ENCODE measurements at places on chromosomes 1 and 21. TPM values are rescaled to one million over a fixed set of nuclear protein-coding genes. Genes with fewer than 3 reads are reported as not detected.

DNA sequence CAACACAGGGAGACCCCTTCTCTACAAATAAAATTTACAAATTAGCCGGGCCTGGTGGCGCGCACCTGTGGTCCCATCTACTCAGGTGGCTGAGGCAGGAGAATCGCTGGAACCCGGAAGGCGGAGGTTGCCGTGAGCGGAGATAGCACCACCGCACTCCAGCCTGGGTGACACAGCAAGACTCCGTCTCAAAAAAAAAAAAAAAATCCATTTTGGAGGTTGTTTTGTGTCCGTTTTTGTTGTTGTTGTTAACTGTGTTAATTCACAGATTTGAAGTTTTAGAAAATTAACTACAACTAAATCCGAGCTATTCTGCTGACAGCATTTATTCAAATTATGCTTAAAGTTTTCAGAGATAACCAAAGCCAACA, 618 bp downstream of the CLCC1 start:
- DNase-seq = no peak

GJC2 gene
- total RNA-seq = 1.6 TPM

DNA sequence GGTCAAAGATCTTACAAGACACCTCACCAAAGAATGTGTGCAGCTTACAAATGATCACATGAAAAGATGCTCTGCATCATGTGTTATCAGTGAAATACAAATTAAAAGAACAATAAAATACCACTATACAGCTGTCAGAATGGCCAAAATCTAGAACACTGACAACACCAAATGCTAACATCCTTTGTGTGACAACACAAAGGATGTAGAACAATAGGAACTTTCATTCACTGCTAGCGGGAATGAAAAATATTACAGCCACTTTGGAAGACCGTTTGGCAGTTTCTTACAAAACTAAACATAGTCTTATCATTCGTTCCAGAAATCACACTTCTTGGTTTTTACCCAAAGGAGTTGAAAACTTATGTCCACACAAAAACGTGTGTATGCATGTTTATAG, 20.6 kb upstream of the SELP start:
- DNase-seq = no peak

GRCh38 chr1:17065666-17066065, 11.8 kb upstream of the SDHB start:
- no peak for DNase-seq

DNA sequence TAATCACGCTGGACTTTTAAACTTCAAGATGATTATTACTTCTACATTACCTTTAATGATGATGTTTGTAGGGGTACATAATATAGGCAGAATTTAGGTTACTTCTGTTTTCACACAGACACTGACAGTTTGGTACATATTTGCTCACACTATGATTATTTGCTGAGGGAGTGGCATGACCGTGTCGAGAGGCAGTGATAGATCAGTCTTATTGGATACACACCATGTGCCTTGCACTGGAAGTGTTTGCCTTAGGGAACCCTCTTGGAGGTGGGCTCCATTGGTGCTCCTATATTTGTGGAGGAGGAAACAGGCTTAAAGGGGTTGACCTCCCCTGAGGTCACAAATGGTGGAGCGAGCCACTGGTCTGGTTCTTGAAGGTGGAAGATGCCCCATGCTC, 132.1 kb downstream of the PRDM2 start:
- DNase-seq = no peak

TMEM125 gene
- total RNA-seq = not detected

BOLA1 gene
- 12.9 TPM for total RNA-seq

GRCh38 chr21:33197496-33197895, 32.2 kb upstream of the IFNAR2 start:
- peak; percentile 38 for DNase-seq

DNA sequence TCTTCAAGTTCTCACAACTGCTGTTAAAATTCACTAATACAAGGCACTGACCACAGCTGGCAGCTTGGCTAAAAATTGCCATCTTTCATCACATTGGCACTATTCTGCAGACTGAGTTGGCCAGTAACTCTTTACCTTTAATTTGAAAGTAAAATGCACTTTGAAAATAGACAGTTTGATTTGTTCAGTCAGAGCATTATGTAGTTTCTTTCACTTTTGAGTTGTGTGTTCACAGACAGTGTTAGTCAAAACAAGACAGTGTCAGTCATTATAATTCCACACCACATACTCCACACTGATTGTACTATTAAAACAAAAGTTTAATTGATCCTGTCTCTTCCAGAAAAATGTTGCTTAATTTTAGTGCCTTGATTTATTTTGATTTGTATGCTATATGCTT, 160.7 kb downstream of the SDCCAG8 start:
- DNase-seq = no peak

EPHX1 gene
- total RNA-seq = 32.3 TPM

- no peak for DNase-seq
Measured at GRCh38 chr1:167685844-167686243, 35.9 kb upstream of the MPZL1 start.

LCE2B gene
- not detected for total RNA-seq

DNA sequence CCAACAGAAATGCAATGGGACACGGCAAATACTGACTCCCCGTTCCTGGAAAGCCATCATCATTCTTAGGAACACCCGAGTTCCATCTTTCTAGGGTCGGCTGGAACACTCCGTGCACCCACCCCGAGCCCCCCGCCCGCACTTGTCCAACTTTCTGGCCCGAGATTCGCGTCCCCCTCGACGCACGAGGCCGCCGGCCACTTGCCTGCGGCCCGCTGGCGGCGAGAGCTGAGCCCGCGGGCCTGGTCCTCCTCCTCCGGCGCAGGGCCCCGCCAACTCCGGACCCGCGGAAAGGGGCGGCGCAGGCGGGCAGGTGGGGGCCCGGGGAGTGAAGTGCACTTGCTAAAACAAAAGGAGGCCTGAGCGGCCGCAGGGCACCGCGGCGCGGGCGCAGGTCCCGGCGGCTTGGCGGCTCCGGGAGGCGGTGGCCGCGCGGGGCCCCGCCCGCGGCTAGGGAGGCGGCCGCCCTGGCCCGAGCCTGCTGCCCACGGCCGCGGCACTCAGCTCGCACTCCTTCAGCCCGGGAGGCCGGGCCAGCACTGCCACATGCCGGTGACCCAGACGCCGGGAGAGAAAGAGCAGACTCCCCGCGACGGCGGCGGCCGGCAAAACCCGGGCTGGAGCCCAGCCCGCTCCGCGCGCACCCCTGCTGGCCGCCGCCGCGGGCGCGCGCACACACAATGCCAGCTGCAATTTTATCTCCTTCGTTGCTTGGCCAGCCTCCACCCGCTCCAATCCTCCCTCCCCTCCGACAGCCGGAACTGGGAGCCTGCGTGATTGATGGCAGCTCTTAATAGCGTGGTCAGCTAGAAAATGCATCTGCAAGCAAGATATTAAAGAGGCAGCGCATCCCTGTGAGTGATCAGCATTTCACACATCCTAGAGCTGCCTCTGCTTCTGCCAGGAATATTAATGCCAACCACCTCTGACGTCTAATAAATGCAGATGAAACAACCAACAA, 114.3 kb downstream of the RERE start:
- peak; percentile 97 for DNase-seq

DNA sequence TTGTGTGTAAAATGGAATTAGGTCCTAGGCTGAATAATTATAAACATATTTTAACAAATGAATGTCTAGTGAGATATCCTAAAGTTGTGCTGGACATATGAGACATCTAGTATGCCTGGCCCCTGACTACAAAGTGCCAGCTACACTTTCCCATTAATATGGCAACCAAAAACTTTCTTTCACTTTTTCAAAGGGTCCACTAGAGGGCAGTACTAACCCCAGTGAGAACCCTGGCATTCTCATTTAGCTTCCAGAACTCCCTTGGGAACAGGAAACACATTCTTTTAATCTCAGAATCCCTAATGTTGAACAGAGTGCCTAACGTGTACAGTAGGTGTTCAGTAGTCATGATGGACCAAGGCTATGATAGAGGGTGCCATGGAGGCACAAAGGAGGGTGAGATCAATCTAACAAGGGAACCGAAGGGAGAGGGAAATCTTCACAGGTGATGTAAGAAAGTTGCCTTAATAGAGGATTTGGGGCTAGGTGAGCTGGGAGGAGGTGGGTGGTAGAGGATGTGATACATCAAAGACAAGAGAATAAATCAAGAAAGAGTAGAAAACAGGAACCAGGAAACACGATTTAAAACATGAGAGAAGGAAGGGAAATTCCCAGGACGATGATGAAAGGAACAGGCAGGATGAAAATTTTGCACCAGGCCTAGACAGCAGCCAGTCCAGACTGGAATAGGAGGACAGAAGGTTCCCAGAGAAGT, 41.6 kb downstream of the NSL1 start:
- DNase-seq = no peak

DNA sequence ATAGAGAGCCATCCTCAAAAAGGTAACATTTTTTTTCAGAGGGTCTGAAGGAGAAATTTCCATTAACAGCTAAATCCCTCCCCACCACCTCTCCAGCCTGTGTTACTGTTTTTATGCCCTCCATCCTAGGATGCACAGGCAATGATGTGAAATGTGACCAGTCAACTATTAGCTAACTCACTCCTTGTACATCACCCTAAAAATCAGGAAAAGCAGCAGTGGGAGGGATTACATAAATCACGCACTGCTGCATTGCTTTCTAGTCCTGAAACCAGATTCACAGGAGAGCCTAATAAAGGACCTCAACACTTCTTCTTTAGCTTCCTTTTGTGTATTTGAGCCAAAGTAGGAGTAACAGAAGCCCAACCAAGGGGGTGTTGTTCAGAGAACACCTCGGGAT, 66.3 kb downstream of the LMO4 start:
- DNase-seq = no peak

- DNase-seq = no peak
Measured at GRCh38 chr1:65172936-65173690, 25.1 kb downstream of the AK4 start.

OR2G6 gene
- not detected for total RNA-seq

GRCh38 chr1:175314300-175314699, 121.7 kb upstream of the KIAA0040 start:
- no peak for DNase-seq

TMEM51 gene
- total RNA-seq = 0.81 TPM

ZNF648 gene
- total RNA-seq = not detected

RHEX gene
- total RNA-seq = not detected

DNA sequence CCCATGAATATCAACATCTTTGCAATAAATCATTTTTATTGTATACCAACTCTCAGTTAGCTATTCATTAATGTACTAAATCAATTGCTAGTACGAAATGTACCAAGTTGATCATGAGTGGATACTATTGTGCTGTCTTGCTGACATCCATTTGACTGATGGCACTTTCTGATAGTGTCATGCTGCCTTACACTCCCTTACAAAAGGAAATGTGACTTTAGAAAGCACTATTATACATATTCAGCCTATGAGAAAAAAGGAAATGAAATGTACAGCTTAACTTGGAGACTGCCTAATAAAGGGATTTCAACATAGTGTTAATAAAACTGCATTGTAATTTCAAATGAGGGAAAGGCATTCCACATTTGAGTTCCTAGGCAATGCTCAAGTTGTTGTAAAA, 52.2 kb downstream of the PLA2G4A start:
- DNase-seq = no peak

LHX8 gene
- not detected for total RNA-seq

GRCh38 chr1:83942914-83943313, 56.0 kb downstream of the TTLL7 start:
- no peak for DNase-seq

CR1L gene
- total RNA-seq = not detected

DNA sequence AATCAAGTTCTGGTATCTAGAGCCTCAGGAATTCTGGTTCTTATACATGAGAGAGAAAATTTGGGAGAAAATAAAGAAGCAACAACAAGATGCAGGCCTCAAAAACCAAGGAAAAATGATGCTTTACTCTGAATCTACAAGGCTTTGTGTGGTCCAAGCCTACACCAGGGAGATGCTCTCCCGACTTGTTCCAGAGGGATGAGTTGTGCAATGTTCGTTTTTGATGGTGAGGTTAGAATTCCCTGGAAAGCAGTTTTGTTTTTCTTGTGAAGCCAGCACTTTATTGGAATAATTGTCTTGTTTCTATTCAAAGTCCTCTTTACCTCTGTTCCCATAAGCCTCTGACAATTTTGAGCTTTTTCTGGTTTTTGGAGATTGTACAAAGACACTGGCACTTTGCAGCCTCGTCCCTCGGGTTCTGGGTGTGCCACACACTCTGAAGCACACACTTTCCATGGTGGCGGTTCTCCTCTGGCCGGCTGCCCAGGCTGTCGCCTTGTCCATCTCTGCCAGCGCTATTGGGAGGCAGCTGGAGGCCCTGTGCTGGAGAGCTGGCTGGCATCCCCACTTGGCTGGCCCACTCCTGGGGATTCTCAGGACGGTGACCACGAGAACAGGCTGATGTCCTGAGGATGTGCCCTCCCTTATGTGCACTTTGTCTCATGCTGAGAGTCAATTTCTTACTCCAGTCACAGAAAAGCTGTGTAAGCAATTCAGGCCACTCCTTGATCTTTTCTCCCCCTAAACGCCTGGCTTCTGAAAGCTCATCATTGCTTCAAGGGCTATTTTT, 70.2 kb downstream of the EDEM3 start:
- DNase-seq = no peak

G0S2 gene
- not detected for total RNA-seq

GRCh38 chr1:94385308-94385929, 32.8 kb upstream of the ABCD3 start:
- DNase-seq = no peak

AADACL4 gene
- total RNA-seq = not detected

DNA sequence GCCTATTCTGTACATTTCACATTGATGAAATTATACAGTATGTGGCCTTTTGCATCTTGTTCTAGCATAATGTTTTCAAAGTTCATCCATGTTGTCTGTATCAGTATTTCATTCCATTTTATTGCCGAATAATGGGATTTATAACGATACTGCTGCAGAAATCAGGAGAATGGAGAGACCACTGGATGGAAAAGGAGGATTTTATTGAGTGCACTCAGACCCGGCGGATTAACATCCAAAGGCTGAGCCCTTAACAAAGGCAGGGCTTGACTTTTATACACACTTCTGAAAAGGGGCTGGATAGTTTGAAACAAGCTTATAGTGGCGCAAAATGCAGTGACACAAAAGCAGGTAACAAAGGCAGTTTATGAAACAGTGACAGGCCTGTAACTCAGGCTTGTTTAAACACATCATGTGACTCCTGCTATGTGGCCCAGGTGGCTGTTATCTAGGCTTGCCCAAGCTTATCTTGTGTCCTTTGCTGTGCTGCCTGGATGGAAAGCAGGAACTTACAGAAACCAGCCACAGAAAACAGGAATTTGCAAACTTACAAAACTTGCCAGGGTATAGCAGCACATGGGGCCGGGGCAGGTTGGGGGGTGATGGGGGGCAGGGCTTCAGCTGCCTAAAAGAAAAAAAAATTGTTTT, 32.8 kb upstream of the KCNJ15 start:
- DNase-seq = no peak
